MG63 (cell line): ENCODE measurements at places on chromosomes 3 and 15. TPM values are rescaled to one million over a fixed set of nuclear protein-coding genes. Genes with fewer than 3 reads are reported as not detected.

Gene GOLGA8T
- total RNA-seq: not detected in 2 replicates

Gene ADIPOQ
- total RNA-seq: not detected in 2 replicates

Gene ERICH6
- 0.66 TPM in 1 of 2 replicates, not detected in the other for total RNA-seq

Gene CIP2A
- total RNA-seq: 34.0 and 50.2 TPM in 2 replicates

Gene BBX
- total RNA-seq: 13.8 and 18.8 TPM in 2 replicates

Gene WDR93
- total RNA-seq: 0.13 TPM in 1 of 2 replicates, not detected in the other

Gene P2RY1
- not detected in 2 replicates for total RNA-seq

Gene SNX22
- not detected in 2 replicates for total RNA-seq

Gene ADAMTSL3
- 0.10 and 0.23 TPM in 2 replicates for total RNA-seq

Gene LRRK1
- total RNA-seq: 4.4 and 10.4 TPM in 2 replicates

Gene LCTL
- 0.43 TPM in 1 of 2 replicates, not detected in the other for total RNA-seq

Gene CHRFAM7A
- 0.20 and 3.1 TPM in 2 replicates for total RNA-seq

Gene KIF9
- total RNA-seq: 0.53 and 0.74 TPM in 2 replicates

Gene COL6A6
- total RNA-seq: not detected in 2 replicates

Gene LACTB
- total RNA-seq: 41.5 and 50.4 TPM in 2 replicates

Gene MESP2
- 1.8 TPM in 1 of 2 replicates, not detected in the other for total RNA-seq

Gene SNTN
- total RNA-seq: not detected in 2 replicates

Gene SLC22A14
- total RNA-seq: 0.69 TPM in 1 of 2 replicates, not detected in the other

Gene PTX3
- 6.5 and 13.2 TPM in 2 replicates for total RNA-seq

Gene RNU5B-1
- total RNA-seq: not detected in 2 replicates

Gene POLQ
- total RNA-seq: 4.2 and 7.4 TPM in 2 replicates

Gene GOLGA6B
- not detected in 2 replicates for total RNA-seq

Gene VEPH1
- total RNA-seq: not detected in 2 replicates

Gene ANO10
- total RNA-seq: 15.0 and 16.6 TPM in 2 replicates

Gene OXSR1
- 13.2 and 20.3 TPM in 2 replicates for total RNA-seq

Gene CFAP91
- 0.47 and 1.1 TPM in 2 replicates for total RNA-seq

Gene ANKRD63
- not detected in 2 replicates for total RNA-seq
